ENCODE measurements at places on chromosomes 5 and 9.

- DNase-seq: no peak
These were observed 617.4 kb downstream of the SLCO4C1 start for GRCh38 chr5:101678481-101679193.

GRCh38 chr5:54927097-54927746, 58.2 kb downstream of the ESM1 start:
- no peak for DNase-seq

- DNase-seq: no peak
These were observed 96.5 kb upstream of the PALM2AKAP2 start for GRCh38 chr9:109683521-109683920.

DNA sequence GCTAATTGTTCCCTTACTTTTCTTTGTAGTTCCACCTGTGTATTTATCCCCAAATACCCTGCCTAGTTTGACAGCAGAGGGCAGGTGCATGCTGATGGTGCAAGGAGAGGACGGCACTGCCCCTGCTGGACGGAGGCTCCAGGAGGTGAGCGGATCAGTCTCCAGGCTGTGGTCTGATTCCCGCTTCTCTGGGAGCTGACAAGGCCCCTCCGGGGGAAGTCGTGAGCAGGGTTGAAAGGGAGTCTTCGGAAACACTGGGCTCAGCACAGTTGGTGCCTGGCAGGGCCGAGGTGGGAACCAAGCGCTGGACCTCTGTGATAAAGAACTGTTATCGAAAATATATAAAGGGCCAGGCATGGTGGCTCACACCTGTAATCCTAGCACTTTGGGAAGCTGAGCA, 52.9 kb downstream of the RASGEF1C start:
- DNase-seq: no peak

GRCh38 chr9:95645992-95646391, 129.2 kb upstream of the PTCH1 start:
- no peak for DNase-seq

- no peak for DNase-seq
These were observed 3.2 kb upstream of the TMEM171 start for GRCh38 chr5:73117088-73117740.

DNA sequence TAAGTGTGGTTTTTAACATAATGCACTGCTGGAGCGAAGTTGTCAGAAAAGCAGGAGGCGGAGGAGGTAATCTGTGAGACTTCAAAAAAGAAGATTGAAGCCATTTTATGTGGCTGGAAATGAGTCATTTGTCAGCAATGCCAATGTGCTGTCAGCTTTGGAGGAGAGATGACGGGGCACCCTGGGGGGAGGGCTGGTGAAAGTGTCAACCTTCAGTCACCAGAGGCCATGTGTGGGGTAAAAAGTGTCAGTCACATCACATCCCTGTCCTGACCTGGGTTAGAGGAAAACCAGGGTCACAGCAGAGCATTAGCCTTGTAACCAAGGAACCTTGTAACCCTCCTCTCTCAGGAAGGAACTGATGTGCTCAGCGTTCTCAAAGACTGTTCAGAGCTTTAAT, 59.1 kb downstream of the TLR4 start:
- DNase-seq: no peak

GRCh38 chr5:73740274-73740790, 114.3 kb downstream of the ARHGEF28 start:
- DNase-seq: no peak

- DNase-seq: no peak
These were observed 240.4 kb downstream of the GLIS3 start for GRCh38 chr9:4059437-4059836.

GRCh38 chr5:167658889-167659288, 632.6 kb upstream of the WWC1 start:
- DNase-seq: no peak

- no peak for DNase-seq
These were observed 33.5 kb downstream of the CSNK1G3 start for GRCh38 chr5:123545506-123545905.
